ENCODE measurements at places on chromosomes 5 and 9. TPM values are rescaled to one million over a fixed set of nuclear protein-coding genes. Genes with fewer than 3 reads are reported as not detected.

Gene NUTM2G
- 0.12 TPM for polyA plus RNA-seq

Gene MYMK
- not detected for polyA plus RNA-seq

Gene NIM1K
- 0.18 TPM for polyA plus RNA-seq

Gene ABLIM3
- polyA plus RNA-seq: not detected

DNA sequence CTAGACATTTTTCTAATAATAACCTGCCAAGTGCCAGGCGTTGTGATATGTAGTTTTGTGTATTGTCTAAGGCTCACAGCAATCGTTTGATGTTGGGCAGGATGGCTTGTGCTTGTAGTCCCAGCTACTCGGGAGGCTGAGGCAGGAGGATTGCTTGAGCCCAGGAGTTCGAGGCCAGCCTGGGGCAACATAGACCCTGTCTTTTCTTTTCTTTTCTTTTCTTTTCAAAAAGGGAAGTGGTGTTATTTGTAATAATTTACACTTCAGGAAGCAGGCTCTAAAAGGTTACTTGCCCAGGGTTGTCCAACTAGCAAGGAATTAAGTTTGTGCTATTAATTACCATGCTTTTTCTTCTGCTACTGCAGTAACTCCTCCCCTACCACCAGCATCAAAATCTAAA, 3.2 kb downstream of the ZNF131 start:
- no peak overlapping the region for H3K4me3 ChIP-seq
- peaks cover 30% of the 10 kb centered on the region for H3K4me1 ChIP-seq
- H3K36me3 ChIP-seq: peaks cover 10% of the 10 kb centered on the region
- H3K27ac ChIP-seq: peak overlapping the region; percentile 38
- H3K27me3 ChIP-seq: no peaks in the 10 kb centered on the region

DNA sequence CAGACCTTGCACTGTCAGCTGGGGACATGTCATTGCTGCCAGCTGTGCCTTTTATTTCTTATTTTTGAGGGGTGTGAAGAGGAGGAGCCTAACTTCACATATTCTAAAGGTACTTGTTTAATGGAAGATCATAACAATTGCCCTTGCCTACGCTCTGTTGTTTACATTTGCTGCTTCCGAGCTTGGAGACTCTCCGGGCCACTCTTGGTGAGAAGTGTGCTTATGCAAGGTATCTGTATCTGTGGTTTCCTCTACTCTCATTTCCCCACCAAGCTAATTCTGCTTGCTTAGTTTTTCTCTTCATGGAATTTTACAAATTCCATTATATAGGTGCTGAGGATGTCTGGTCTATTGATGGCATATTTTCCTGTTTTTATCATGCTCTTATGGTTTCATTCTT, 105.3 kb downstream of the RASGRF2 start:
- no peaks in the 10 kb centered on the region for H3K27me3 ChIP-seq
- H3K27ac ChIP-seq: no peak overlapping the region
- no peaks in the 10 kb centered on the region for H3K4me1 ChIP-seq

- H3K27me3 ChIP-seq: peaks cover 3% of the 10 kb centered on the region
- H3K4me1 ChIP-seq: no peaks in the 10 kb centered on the region
- DNase-seq: no peak
- H3K27ac ChIP-seq: no peak overlapping the region
- H3K36me3 ChIP-seq: no peaks in the 10 kb centered on the region
Measured at GRCh38 chr5:174688441-174689354, 35.7 kb upstream of the MSX2 start.

- H3K27me3 ChIP-seq: no peaks in the 10 kb centered on the region
- no peaks in the 10 kb centered on the region for H3K4me1 ChIP-seq
- DNase-seq: no peak
- no peak overlapping the region for H3K4me3 ChIP-seq
- no peak overlapping the region for H3K27ac ChIP-seq
Measured at GRCh38 chr5:147874910-147875367, 3.6 kb upstream of the SCGB3A2 start.

DNA sequence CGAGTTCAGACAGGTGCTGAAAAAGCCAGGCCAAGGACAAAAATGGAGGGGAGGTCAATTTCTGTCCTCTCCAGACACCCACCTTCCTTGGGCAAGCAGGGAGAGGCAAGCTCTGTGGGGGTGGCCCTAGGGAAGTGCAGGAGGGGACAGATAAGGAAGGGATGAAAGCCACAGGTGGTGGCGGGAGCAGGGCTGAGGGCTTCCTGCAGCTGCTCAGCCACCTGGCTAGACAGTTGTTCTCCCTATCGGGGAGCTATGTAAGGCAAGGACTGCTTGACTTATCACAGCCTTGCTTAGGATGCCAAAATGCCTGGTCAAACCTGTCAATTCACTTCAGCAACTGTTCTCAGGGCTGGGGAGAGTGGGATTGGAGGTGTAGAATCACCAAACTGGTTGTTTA, 266.1 kb downstream of the ZSWIM6 start:
- no peaks in the 10 kb centered on the region for H3K27me3 ChIP-seq
- no peak overlapping the region for H3K4me3 ChIP-seq
- H3K27ac ChIP-seq: no peak overlapping the region
- H3K36me3 ChIP-seq: no peaks in the 10 kb centered on the region
- DNase-seq: no peak

DNA sequence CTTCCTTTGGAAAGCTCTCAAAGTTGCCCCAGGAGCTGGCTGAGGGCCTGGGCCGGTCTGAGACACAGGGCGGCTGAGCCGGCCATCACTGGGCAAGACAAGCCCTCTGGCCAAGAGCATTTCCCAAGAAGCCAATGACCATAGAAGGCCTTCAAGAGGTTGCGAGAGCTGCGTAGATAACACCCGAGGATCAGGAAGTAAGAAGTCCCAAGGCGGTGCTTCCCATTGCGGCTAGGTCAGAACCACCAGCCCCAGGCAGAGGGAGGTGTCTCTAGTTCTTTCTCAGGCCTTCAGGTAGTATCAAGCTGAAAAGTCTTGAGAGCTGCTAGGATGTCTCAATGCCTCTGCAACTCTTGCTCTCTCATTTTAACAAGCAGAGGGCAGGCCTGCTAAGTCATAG, 54.0 kb upstream of the C5orf58 start:
- H3K36me3 ChIP-seq: no peaks in the 10 kb centered on the region
- H3K4me3 ChIP-seq: no peak overlapping the region
- no peak for DNase-seq
- no peaks in the 10 kb centered on the region for H3K27me3 ChIP-seq
- H3K27ac ChIP-seq: no peak overlapping the region
- no peaks in the 10 kb centered on the region for H3K4me1 ChIP-seq

DNA sequence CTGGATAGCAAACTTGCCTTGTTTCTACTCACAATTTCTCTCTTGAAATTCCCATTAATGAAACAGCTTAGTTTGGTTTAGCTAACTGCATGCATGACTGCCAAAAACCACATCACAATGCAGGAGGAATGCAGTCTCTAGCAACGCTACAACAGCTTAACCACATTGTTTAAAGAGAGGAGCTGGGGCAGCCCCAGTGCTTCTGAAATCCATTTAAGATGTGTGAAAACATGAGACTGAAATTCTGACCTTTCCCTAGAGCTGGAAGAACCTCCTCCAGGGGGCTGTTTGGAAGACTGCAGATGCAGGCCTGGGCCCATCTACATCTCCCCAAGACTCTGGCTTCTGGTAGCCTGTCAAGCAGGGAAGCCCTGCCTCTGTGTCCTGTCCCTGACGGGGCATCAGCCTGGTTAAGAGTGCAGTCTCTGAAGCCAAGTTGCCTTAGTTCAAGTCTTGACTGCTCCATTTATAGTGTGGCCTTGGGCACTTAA, 157.1 kb downstream of the ZNF462 start:
- no peaks in the 10 kb centered on the region for H3K4me1 ChIP-seq
- no peak overlapping the region for H3K27ac ChIP-seq
- no peak for DNase-seq
- no peak overlapping the region for H3K4me3 ChIP-seq
